Body of pancreas (tissue), 4 donors: ENCODE measurements at places on chromosomes 12 and 14. TPM values are rescaled to one million over a fixed set of nuclear protein-coding genes. Genes with fewer than 3 reads are reported as not detected.

Gene RNASE7
- not detected for total RNA-seq

Gene AICDA
- not detected for total RNA-seq

DNA sequence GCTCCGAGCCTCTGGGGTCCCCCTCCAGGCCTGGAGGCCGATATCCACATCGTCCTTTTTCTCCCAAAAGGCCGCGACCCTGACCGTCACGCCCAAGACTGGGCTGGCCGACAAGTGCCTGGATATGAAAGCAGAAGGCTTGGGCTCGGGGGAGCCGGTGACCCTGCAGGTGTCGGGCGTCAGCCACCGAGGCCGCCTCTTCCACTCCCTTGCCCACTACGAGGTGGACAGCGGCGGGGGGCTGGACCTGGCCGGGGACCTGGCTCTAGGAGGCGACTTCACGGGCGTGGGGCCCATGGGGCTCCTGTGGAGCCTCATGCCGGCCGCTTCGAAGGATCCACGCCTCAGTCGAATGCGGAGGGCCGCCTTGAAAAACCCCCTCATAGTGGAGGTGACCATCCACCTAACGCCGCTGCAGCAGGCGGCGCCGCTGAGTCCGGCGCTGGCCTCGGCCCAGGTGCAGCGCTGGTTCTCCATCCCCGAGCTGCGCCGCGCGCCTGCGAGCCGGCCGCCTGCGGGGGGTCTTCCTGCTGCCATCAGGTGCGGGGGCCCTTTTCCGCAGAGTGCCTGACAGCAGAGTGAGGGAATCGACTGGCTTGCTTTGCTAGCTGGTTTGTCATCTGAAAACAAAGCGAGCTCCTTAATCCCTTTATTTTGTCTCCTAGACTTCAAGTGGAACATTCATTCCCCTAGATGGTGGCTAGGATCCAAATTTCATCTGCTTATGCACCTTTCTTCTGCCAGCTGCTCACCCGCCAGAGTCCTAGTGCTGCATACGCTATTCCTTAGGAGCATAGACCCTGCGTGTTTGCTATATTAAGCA, 10.6 kb upstream of the DNAL1 start:
- peak; percentile 46 for DNase-seq

DNA sequence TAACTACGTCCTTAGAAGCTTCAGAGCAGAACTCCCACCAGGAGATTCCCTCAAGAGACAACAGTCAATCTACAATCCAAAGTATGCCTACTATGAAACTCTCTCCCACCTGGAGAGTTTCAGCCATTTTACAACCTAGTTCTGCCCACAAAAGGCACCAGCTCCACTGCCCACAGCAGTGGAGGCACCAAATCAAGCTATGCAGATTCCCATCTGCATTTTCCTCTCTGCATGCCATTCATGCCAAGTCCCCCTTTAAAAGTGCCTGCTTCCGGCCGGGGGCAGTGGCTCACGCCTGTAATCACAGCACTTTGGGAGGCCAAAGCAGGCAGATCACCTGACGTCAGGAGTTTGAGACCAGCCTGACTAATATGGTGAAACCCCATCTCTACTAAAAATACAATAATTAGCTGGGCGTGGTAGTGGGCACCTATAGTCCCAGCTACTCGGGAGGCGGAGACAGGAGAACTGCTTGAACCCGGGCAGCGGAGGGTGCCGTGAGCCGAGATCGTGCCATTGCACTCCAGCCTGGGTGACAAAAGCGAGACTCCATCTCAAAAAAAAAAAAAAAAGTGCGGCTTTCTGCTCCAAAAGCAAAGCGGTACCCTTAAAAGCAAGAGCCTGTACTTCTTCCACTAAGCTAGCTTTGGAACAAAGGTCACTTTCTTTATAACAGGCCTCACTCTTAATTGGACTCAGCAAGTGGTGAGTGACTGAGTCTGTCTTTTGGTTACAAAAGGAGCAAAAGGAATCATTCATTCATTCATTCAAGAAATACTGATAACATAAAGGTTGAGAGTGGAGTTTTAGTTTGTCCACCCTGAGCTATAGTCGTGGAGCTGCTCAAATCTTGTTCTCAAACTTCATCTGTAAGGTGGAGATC, 10.1 kb upstream of the DLGAP5 start:
- DNase-seq = no peak

Gene NAB2
- 7.3 TPM for total RNA-seq

Gene FAIM2
- total RNA-seq = 1.0 TPM

Gene BRMS1L
- 4.3 TPM for total RNA-seq

GRCh38 chr14:20548414-20549158, 12.3 kb downstream of the RNASE9 start:
- no peak for DNase-seq

GRCh38 chr14:96252999-96253539, 2.9 kb upstream of the BDKRB1 start:
- no peak for DNase-seq

DNA sequence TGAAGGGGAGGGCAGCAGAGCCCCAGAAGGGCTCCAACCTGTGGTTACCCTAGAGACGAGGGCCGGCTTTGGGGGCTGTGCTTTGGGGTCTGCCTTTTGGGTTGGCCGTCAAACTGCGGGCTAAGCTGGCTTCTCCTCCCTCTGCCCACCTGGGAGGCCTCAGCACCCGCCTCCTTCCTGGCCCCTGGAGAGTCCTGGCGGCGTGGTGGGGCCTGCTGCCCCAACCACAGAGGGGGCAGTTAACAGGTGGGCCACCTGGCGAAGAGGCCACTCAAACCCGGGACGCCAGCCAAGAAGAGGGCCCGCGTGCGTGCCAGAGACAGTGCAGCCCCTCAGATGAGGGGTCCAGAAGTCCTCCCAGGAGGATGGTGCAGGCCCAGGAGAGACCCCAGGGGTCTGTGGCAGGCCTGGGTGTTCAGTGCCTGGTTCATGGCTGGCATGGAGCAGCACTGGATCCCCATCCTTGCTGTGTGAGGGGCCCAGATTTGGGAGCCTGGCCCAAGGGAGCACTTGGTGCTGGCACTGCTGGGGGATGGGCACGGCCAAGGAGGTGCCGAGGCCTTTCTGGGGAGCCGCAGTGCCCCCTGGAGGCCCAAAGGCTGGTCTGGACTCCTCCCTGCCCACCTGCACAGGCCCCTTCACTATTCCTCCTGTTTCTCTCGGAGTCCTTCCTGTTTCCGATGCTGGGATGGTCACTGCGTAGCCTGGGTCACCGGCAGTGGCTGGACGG, 48.8 kb downstream of the LRCOL1 start:
- DNase-seq = peak; percentile 20

DNA sequence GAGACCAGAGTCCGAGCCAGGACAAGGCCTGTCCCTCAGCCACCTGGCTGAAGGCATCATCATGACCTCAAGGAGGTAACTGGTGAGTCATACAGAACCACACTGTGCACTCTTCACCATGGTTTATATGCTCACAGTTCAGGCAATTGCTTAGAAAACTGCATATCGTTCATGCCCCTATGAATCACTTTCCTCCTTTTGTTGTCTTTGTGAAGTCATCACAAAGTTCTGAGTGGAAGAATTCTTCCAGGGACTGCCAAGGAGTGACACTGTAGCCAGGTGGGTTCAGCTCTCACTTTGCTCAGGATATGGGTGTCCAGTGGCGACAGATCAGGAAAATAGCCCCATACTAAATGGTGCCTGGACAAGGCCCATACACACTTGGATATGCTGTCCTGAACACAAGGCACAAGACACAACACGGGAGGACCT, 92.5 kb downstream of the DPF3 start:
- DNase-seq = no peak

GRCh38 chr12:53530920-53531319, 23.6 kb upstream of the NPFF start:
- DNase-seq = no peak

DNA sequence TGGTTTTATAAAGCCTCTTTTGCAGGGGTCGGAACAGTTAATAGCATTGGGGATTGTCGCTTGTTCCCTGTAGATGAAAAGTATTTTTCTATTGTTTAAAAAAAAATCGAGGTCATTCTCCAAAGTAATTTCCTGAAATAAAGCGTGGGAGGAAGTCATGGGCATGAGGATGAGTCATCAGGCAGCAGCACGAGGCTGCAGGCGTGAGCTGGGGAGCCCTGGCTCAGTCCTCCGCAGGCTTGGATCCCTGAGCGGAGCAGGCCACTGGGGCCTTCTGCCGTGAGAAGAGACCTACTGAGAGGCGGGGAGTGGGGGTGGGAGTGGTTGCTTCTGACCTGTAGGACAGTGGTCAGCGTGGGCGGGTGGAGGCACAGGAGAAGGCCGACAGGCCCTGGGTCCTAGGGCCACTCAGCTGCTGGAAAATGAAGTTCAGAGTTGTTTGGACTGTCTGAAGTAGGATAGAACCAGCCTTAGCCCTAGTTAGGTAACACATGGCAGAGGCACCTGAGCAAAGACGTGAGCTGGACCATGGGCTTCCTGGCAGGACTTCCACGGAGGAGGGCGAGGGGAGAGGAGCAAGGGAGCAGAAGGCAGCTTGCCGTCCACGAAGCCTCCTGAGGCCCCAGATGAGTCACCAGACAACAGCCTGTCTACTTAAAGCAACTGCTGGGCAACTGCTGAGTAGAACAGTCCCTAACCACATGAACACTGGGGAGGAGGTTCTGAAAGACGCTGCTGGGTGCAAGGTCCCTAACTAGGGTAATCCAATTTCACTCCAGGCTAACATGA, 21.1 kb upstream of the LGALS3 start:
- peak; percentile 90 for DNase-seq

DNA sequence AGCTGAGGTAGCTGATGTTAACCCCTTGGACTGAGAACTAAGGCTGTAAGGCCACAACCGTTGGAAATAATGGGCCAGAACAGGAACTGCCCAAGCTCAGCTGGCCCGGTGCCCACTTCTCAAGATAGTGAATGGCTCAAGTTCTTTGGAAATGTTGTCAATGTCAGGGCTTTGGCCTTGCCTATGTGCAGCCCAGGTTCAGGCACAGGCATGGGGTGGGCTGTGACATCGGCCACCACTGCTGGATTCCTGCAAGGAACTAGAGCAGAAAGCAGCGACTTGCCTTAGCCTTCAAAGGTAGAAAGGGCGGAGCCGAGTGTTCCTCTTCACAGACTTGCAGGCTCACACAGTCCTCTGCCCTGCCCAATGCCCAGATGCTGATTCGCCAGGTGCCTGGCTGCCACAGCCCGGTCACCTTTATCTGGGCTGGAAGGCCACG, 291.2 kb downstream of the ZFP36L1 start:
- peak; percentile 68 for DNase-seq

DNA sequence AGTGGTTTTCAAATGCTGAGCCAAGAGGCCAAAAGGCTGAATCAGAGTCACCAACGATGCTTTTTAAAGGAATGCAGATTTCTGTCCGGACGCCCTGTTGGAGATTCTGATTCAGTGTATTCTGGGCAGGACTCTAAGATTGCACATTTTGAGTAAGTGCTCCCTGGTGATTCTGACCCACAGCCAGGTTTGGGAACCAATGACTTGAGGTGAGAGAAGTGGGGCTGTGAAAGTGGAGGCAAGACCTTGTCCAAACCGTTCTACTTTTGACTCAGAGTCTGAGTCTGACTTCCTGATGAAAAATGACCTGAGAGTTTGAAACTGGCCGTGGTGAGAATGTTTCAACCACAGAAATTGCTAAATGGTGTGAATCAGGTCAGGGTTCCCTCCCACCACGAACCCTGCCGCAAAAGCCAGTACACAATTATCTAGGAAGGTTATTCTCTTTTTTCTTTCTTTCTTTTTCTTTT, 90.2 kb downstream of the NTN4 start:
- no peak for DNase-seq

GRCh38 chr12:74259199-74259598, 278.4 kb upstream of the ATXN7L3B start:
- no peak for DNase-seq

Gene CACNA2D4
- 3.6 TPM for total RNA-seq

DNA sequence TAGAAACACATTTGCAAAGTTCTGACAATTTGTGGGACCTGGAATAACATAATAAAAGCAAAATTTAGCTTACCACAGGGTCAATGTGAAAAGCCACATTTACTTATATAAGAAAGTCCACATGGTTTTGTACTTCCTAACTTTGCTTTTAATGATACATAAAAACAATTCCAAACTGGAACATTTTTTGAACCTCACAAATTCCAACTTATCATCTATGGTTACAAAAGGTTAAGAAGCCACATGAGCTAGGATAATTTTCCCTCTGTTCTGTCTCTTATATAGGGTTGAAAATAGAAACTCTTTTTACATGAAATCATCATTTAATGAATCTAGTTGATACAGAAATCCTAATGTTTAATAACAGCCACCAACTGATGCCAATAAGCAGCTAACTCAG, 8.9 kb upstream of the RERG start:
- DNase-seq = no peak

GRCh38 chr14:104320611-104321086, 182.3 kb downstream of the KIF26A start:
- peak; percentile 2 for DNase-seq

DNA sequence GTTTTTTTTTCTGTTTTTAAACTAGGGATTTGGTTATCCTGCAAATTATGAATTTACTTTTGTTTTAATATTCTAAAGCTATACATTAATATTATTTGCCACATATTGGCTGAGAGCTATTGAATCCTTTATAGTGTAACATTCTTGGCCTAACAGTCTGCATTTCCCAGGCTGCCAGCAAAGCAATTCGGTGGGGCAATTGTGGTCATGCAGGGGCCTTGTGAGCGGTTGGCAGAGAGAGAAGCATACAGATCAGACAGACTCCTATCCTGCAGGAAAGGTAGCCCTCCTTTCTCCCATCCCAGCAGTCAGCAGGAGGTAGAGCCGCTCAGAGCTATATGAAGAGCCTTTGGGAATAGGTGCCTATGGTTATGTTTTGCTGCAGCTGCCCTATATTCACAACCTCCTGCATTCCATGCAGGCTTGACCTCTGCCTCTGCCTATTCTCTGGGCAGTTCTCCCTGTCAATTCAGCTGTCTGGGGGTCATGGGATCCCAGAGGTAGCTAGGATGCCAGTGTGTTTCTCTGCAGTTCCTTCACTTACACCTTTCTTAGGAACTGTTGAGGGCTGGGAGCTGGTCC, 144.7 kb downstream of the GPHN start:
- no peak for DNase-seq

- DNase-seq = peak; percentile 45
Observed at GRCh38 chr12:120115692-120116440, 687 bp downstream of the RAB35 start.

- no peak for DNase-seq
Observed at GRCh38 chr12:112782943-112783342, 8.6 kb upstream of the RPH3A start.

GRCh38 chr12:7001921-7002591, 16.2 kb downstream of the LPCAT3 start:
- DNase-seq = no peak

Gene FOXA1
- 0.33 TPM for total RNA-seq

Gene TESPA1
- total RNA-seq = not detected

- peak; percentile 63 for DNase-seq
Observed at GRCh38 chr14:54566410-54567223, at the start of gene SAMD4A. SAMD4A (plus strand) TSS chr14:54567128; CDS start chr14:54567917, 789 bp downstream.

Gene POTEM
- total RNA-seq = not detected

- DNase-seq = peak; percentile 83
Observed at GRCh38 chr12:99043319-99043914, 398.3 kb downstream of the APAF1 start.

Gene RFX4
- not detected for total RNA-seq

- DNase-seq = no peak
Observed at GRCh38 chr14:56212521-56212920, 94.3 kb downstream of the PELI2 start.

- DNase-seq = no peak
Observed at GRCh38 chr12:15520844-15521243, 198.5 kb downstream of the PTPRO start.
